ENCODE measurements at places on chromosomes 2 and 18.

DNA sequence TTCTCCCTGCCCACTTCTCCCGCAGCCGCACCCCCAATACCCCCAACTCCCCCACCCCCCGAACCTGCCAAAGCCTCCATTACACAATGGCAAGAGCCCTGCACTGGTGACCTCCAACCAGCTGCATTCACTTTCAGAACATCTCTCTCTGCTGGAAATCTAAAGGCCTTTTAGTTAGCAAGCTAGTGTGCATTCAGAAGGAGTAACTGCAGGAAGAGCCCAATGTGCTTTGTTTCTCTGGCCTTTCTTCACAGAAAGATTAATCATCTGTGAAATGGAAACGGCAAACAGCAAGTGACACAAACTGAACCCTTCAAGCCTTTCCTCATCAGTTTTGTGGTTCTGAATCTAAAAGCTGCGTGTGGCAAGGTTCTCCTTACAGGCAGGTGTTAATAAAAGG lies 124.2 kb downstream of the OLA1 start:
- DNase-seq = no peak

GRCh38 chr2:30931841-30932407 lies 124.7 kb upstream of the CAPN13 start:
- no peak for DNase-seq

DNA sequence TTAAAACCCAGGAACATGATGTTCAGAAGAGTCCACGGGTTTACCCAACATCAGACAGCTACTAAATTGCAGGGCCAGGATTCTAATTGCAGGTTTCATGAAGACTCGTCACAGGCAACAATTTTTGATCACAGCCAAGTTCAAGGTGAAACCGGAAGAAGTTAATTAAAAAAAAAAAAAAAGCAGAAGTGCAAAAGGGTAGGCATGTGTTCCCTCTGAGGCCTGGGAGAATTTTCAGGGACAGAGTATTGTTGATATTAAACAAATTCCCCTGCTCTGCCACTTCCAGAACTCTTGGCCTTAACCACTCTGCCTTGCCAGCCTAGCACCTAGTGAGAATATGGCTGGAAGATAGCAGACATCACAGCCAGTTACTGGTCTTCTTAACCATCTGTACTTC lies 99.4 kb upstream of the TRIB2 start:
- DNase-seq = no peak

DNA sequence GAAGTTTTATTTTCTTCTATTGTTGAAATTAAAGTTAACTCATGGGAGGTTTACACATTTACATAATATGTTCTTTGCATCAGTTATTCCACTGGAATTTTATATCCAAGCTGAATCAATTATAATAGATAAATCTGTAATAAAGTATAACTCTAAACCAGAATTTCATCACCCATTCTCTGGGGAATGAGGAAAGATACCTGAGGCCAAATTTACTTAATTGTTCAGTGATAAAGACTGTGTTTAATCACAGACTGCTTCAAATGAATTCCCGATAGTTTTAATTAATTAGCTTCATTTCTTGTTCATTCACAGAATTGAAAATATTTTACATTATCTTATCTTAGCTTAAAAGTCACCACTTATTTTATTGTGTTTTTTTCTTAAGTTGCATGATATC lies 562.5 kb downstream of the ERBB4 start:
- no peak for DNase-seq

DNA sequence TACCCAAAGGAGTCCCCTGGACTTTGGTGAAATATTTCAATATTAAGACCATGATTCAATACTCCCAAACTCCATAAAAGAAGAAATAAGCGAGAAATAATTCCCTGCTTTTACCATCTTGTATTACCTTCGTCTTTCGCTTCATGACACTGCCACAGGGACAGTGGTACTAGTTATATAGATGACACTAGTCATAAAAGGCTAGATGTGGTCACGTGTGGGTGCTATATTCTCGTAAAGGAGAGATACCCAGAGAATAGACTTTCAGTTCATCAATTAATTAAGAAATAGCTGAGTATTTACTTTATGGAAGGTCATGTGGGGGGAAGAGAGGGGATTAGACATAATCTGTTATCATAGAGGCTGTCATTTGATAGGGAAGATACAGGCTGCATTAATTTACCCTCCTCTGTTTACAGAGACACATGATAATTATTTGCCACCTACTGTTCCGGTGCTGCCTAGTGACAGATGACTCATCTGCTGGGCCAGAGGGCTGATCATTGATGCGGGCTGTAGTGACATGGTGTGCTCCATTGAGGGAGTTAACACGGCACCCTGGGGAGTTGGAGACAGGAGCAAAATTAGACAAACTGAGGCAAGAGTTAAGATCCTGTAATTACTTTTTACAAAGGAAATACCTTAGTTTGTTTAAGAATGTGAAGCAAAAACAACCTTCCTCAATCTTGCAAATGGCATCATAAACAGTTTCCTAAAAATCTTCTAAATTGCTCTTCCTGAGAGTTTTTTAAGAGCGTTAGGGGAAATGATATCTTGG lies 78.2 kb upstream of the ITGB6 start:
- DNase-seq = no peak

- no peak for DNase-seq
These were observed 167.4 kb downstream of the CAPN13 start for GRCh38 chr2:30639836-30640235.

DNA sequence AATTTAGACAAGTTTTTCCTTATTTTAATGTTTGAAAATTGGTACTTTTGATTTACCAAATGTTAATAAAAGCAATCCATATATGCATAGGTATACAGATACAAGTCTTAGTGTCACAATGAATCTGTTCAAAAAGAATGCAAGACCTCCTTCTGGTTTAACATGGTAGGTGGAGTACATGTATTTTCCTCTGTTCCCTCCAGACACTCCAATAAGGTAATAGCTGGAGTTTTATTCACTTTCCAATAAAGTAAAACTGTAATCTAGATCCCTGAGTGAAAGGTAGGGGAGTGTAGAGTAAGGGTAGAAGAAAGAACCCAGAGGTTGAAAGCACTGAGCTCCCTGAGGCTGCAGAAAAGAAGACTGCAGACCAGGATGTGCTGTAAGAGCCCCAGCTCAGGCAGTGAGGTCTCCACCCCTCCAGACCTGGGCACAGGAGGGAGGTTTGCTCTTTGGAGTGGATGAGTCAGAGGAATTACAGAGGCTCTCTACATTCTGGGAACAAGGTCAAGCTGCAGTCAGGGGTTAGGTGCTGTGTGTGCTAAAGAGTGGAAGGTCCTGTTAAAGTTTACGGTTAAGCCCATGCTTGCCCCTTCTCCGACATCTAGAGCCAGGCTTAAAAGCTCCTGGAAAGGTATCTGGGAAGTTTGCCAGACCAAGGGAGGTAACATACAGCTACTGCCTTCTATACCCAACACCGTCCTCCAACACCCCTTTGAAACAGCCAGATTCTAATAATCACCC lies 27.6 kb upstream of the STAT1 start:
- no peak for DNase-seq

DNA sequence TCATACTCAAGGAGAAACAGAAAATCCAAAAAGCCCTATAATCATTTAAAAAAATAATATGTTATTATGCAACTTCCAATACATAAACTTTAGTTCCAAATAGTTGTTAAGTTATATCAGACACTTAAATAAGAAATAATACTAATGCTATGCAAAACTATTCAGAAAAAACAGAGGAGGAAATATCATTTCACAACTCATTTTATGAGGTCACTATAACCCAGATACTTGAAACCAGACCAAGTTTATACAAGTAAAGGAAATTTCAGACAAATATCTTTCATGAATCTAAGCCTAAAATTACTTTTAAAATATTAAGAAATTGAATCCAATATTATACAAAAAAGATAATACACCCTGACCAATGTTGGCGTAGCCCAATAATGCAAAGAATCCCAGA lies 260.8 kb downstream of the CD226 start:
- no peak for DNase-seq

GRCh38 chr2:20282916-20283592 lies 58.1 kb upstream of the SDC1 start:
- peak; percentile 88 for DNase-seq

DNA sequence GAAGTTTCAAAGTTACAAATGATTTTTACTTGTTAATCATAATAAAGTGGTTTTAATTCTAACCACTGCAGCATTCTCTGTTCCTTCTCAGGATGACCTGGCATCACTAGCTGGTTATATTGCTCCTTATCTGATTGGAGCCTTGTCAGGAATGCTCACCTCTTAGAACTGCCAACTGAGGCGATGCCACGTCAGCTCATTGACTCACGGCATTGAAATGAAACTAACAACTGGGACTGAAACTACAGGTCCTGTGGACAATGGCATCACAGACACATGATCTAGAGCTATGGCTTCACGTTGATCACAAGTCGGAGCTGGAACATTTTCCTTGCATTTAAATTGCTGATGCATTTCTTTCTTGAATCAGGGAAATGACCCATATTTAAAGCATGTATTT lies 54.9 kb upstream of the MAP2 start:
- DNase-seq = no peak

GRCh38 chr2:136281281-136282114 lies 163.5 kb upstream of the CXCR4 start:
- no peak for DNase-seq

All from globus pallidus (tissue), 1 donor.